IPS DF 6.9 (cell line): ENCODE measurements at places on chromosomes 2 and 18.

GRCh38 chr18:74115046-74115445, 32.6 kb downstream of the FBXO15 start:
- DNase-seq: no peak

DNA sequence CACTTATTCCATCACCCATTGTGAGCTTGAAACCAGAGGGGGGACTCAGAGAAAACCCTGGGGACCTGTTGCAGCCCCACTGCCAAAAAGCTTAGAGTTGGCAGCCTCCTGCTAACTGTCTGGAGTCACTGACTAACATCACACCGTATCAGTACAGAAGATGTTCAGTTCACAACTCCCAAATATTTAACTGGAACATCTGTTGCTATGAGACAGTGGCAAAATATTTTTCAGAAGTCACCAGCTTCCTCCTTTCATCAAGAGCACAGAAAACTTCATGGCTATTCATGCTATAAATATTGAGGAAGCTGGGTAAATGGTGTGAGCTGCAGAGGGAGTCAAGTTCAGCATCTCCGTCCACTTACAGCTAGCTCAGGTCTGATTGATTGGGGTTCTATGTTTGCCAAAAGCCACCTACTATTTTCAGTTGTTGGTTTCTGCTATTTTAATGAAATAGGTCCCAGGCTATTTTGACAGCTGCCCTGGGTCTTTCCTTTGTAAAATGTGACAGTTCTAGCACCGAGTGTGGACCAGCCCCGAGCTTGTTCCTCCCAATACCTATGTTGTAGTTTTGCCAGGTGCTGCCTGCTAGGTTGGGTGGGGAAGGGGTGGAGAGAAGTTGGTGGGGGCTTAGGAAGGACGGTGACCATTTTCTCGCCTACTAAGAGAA, 9.8 kb downstream of the TUBB6 start:
- no peak for DNase-seq

GRCh38 chr2:74902281-74902860, 56.1 kb upstream of the POLE4 start:
- no peak for DNase-seq

DNA sequence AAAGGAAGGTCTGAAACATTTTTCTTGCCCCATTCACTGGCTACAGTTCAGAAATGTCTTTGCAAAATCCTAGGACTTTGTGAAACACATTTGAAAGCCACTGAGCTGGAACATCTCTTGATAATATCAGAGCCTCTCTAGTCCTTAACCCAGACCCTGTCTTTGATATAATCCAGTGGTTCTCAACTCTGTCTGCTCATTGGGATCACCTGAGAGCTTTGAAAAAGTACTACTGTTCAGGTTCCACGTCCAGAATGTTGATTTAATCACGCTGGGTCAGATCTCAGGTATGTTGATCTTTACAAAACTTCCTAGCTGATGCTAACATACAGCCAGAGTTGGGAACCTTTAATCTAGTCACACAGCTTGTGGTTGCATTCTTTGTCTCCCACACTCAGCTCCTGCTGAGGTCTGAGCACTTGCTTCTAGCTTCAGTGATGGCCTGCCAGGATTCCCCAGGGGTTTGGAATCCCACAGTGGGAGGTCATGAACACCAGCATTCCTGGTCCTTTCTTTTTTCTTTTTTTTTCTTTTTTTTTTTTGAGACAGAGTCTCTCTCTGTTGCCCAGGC, 262.7 kb downstream of the SETBP1 start:
- DNase-seq: peak; percentile 57

- no peak for DNase-seq
These were observed 109.8 kb downstream of the PARD3B start for GRCh38 chr2:204655101-204655500.

GRCh38 chr2:41871080-41871479, 176.7 kb upstream of the PKDCC start:
- DNase-seq: peak; percentile 18

DNA sequence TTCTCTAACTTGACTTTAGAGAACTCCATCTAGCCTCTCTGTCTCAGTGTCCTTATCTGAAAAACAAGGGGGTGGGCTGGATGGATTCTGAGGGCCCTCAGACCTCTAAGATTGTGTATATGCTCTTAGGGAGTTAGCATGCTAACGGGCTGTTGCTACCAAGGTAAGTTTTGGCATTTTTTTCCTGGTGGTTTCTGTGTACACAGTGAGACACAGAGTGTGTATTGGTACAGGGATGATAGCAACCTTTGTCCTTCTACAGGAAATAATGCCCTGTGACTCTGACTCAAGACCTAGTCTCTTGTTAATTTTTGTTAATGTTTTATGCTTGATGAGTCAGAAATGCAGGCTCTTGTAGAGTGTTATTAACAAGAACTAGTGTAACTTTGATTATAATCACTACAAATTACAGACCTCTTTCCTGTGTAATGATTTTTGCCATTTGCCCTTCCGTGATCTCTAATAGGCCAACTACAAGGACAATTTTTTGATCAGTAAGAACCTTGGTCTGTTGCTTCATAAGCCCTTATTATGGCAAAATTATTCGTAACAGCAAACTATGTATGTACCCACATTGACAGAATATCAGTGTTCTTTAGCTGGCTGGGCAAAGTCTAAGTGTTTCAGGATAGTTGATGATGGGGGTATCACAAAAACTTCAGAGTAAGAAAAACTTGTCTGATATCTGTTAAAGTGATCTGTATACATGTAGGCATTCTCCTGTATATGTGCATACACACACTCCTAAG, 89.7 kb downstream of the SPTBN1 start:
- DNase-seq: no peak

DNA sequence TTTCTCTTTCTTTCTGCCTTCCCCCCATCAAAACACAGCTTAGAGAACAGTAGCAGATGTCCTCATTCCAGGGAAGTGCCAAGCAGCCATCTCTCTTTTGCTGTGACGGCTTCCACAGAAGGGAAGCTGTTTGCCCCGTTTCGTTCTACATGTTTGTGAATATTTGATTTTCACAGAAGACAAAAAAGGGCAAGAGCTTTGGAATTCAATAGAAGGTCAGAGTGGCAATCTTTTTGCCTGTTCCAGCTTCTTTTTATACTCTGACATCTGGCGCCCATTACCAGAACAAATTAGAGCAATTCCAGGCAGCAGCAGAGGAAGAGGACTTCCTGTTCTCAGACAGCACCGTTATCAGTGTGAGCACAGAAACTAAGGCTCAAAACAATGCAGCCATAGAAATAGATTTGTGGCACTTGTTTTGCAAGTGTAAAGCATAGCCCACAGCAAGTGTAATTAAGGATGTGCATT, 79.0 kb upstream of the CDH19 start:
- DNase-seq: no peak

- DNase-seq: no peak
These were observed 600.5 kb downstream of the SATB2 start for GRCh38 chr2:198857246-198857645.

- DNase-seq: no peak
These were observed 72.5 kb upstream of the SMAD2 start for GRCh38 chr18:48002933-48003365.

DNA sequence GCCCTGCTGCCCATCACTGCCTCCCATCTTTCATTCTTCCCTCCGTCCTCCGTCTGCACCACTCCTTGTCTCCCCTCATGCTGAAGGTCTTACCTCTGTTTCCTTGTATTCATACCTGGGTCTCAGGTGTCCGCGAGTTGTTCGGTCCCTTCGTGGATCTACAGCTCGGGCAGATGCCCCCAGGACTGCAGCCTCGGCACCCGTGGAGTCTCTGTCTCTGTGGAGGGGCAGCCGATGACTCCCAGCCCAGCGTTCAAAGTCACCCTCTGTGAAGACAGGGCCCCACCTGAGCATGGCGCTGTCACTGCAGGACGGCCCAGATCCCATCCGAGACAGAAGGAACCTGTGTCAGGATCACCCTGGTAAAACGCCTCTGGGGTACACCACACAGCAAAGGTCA, 480.0 kb upstream of the SALL3 start:
- DNase-seq: no peak

- DNase-seq: no peak
These were observed 22.3 kb downstream of the ASAP2 start for GRCh38 chr2:9228781-9229469.

- no peak for DNase-seq
These were observed 135.7 kb downstream of the NUP35 start for GRCh38 chr2:183259921-183260320.

- no peak for DNase-seq
These were observed 409.9 kb downstream of the MTX2 start for GRCh38 chr2:176679061-176679669.

DNA sequence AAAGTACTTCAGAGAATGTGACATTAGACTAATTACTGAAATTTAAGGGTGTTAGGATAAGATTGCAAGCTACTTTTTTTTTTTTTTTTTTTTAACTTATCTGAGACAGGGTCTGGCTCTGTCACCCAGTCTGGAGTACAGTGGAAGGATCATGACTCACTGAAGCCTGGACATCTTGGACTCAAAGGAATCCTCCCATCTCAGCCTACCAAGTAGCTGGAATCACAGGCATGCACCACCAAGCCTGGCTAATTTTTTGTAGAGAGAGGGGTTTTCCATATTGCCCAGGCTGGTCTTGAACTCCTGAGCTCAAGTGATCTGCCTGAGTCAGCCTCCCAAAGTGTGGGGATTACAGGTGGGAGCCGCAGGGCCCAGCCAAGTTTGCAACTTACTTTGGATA, 1246.0 kb upstream of the ZEB2 start:
- DNase-seq: no peak
